ENCODE measurements at places on chromosomes 7 and 10.
A peak's percentile ranks its signal among the peaks of the same experiment; 100 is the strongest.

DNA sequence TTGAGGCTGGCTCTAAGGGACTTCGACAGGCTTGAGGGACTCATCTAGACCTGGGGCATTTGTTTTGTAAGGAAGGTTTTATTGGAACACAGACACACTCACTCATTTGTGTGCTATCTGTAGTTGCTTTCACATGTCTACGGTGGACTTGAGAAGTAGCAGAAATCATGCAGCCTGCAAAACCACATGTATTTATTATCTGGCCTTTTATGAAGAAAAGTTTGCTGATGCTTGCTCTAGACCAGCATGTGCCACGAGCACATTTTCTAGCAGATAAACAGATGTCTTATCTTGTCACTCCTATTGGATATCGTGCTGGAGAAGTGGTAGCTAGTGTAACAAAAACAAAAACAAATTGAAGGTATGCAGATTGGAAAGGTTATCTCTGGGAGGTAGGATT, 9.8 kb downstream of the UPP1 start:
- no peak for DNase-seq

GRCh38 chr10:117373823-117374505, 1.3 kb downstream of the PDZD8 start:
- no peak for DNase-seq

- DNase-seq = no peak
Observed at GRCh38 chr10:38605153-38605661, 511.1 kb downstream of the ZNF37A start.

DNA sequence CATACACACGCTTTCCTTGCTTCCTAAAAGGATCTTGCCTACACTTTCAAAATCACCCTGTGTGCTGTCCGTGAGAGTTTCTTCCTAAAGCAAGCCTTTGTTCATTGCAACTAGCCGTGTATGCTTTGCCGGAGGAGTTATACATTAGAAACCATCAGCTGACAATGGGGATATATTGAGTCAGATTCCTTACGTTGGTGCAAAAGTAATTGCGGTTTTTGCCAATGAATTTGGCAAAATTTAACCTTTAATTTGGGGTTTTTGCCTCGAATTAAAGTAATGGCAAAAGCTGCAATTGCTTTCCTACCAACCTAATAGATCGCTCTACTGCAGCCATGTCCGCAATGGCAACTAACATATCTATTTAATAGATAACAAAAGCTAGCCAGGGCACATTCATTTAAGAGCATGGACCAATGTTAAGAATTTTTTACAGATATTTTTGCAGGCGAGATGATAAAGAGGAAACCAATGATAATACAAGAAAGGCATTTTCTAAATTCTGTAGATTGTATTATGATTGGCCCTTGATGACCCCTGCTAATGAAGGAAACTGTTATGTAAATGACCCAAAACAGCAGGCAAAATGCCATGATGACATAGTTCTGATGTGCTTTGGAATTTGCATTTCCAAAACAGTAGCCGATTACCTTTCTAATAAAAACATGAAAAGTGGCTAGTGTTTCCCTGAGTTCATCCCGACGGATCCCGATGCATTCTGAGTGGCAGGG, 184.8 kb upstream of the NRP1 start:
- no peak for DNase-seq

DNA sequence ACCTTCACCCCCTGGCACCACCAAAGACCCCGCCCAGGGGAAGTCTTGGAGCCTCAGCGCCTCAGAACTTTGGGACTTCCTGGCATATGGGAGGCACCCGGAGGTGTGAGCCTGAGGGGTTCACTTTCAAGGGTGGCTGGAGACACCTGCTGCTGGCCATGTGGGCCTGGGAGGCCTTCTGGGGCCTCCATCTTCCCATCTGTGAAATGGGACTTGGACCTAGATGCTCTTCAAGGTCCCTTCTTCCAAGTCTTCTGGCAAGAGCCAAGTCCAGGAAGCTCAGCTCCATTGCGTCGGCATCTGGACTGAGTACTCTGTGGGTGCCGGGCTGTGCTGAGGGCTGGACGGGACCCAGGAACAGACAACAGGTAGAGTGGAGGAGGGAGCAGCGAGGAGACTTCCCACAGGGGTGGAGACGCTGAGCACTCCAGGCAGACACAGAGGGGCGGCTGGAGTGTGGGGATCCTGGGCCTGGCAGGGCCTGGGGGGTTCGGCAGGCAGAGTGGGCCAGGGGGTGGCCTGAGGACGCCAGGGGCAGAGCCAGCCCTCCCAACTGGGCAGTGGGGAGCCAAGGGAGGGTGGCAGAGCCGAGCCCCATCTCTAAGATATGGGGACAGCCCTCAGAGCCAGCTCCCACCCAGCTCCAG, 9.3 kb upstream of the LFNG start:
- no peak for DNase-seq

DNA sequence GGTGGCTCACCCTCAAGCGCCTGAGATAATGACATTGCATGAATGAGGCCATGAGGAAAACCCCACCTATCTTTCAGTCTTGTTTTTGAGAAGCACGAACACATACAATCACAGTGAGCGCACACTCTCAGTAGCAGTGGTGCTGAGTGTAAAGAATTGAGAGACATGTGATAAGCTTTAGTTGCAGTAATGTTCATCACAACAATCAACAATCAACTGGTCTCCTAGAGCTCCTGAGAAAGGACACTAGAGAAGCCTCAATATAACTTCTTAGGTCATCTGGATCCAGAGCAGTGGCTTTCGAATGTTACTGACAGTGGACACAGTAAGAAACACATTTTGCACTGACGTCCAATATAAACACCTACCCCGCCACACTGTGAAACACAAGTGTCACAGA, 12.8 kb downstream of the ERLIN1 start:
- DNase-seq = no peak

DNA sequence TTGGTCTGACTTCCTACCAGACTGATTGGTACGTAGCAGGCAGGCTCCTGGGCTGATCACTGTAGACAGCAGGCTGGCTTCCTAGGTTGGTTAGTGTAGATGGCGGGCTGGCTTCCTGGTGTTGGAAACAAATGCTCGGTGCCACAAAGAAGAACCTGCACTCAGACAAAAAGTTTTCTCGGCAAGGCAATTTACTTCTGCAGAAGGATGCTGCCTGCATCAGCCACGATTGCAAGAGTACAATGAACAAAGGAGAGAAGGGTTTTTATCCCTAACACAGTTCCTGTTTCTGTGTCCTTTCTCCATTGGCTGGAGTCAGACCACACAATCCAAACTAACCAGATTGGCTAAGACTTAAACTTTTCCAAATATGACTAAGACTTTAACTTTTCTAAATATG, 123.6 kb upstream of the PPP2R2D start:
- no peak for DNase-seq

DNA sequence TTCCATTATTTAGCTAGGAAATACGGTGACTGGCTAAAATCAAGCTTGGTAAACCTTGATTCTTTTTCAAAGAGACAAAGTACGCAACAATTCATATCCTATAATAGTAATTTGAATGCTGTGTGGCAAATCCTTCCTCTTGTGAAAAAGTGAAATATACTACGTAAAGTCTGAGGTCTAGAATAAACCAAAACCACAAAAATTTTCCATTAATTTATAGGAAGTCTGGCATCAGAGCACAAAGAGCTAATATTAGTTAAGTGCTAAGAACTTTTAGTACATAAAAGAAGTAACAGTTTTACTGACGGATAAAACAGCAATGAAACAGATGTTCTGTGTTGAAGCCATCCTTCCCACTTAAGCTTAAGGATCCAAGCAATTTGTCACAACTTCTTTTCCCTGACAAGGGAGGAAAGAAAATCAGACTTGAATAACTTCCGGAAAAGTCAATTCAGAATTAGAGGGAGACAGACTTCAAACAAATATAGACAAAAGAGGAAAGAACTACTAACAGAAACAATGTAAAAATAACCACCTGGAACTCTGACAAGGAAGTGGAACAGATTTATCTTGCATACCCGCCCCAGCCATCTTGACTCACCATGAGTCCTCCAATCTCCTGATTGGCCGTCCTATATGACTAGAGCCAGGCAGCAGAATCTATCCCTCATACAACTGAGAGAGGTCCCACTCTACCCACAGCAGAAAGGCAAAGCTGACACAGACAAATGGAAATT, 34.6 kb downstream of the RHEB start:
- no peak for DNase-seq

DNA sequence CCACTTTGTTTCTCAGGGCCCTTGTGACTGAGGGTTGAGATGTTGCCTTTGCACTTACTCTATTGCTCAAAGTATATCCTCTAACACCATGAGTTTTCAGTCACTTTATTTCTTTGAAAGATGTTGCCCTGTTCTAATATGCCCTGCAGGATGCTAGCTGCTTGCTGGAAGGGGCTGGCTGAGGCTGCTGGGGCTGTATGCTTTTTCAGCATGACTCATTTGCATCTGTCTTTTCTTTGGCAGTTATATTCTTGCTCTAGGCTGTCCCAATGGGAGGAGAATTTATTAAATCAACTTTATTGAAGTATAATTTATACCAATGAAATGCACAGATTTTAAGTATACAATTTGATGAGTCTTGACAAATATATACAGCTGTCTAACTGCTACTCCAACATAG, 157.7 kb downstream of the PLPP4 start:
- no peak for DNase-seq

- DNase-seq = no peak
Observed at GRCh38 chr10:24439935-24440334, 231.0 kb downstream of the KIAA1217 start.

GRCh38 chr7:135685306-135686084, 23.2 kb downstream of the STMP1 start:
- no peak for DNase-seq

GRCh38 chr7:104160375-104160774, 47.4 kb downstream of the ORC5 start:
- no peak for DNase-seq

DNA sequence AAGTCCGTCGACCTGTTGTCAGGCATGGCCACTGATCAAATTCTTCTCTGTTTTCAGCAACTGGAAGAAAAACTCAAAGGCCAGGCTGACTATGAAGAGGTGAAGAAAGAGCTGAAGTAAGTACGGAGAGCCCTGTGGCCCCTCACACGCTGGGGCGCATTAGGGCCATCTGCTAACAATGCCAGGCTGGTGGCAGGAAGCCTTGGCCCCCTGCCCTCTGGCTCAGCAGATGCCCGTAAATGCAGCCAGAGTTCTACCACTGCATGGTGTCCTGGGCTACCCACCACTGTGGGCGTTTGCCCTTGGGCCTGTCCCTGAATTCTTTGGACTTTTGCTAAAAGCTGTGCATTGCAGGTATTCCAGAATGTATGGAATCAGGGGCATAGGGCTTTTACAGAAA, 96.9 kb upstream of the SH2B2 start:
- DNase-seq = no peak

DNA sequence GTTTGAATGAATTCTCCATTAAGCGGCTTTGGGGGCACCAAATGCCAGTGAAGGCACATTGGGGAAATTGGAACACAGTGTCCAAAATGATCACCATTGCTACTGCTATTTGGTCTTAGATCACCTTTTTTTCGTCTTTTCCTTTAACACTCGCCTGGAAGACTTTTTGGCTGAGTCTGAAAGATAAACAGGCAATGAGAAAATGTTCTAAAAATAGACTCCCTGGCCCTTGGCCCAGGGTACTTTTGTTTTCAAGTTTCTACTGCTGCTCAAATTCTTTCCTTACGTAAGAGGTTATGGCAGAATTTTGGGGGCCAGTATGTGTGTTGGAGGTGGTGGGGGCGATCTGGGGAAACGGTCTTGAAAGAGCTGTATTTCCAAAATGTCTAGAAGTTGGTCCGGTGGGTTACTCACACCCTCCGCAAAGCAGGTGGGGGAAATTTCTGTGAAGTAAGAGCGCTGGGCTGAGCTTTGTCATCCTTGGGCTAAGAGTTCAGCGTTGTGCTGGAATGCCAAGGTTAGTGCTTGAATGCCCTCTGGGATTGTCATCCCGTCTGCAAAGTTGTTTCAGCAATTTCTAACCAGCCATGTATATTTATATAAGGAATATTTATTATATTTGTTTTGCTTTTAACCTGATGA, 1.3 kb upstream of the ITPRIP start:
- peak; percentile 52 for DNase-seq

GRCh38 chr7:41475801-41476459, 227.0 kb downstream of the INHBA start:
- DNase-seq = no peak
